Nephron progenitor cell (in vitro differentiated cells): ENCODE measurements at places on chromosomes 5 and 9.

DNA sequence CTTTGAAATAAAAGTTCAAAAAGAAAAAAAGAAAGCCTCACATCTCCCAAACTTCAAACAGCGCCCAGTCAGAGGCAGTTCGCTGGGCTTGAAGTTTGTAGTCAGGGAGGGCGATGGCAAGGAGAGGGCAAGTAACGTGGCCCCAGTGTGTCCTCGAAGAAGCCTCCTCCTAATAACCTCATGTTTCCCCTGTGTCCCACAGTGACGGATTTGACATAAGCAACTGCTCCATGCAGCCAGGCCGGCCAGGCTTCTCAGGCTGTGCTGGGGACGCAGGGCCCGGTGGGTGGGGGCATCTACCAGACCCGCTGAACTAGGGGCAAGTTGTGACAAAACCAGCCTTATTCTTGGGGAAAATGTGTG lies 172.2 kb downstream of the ERCC6L2 start:
- H3K27ac ChIP-seq, result peak overlapping the region; percentile 92
- peaks cover 5% of the 10 kb centered on the region for H3K36me3 ChIP-seq
- peaks cover 16% of the 10 kb centered on the region for H3K27me3 ChIP-seq
- peaks cover 54% of the 10 kb centered on the region for H3K4me1 ChIP-seq

GRCh38 chr9:99119976-99120655 lies 15.2 kb downstream of the TGFBR1 start:
- no peak overlapping the region for H3K4me3 ChIP-seq
- H3K27ac ChIP-seq, result no peak overlapping the region
- H3K36me3 ChIP-seq, result peaks cover 35% of the 10 kb centered on the region
- H3K4me1 ChIP-seq, result peaks cover 29% of the 10 kb centered on the region
- no peak for DNase-seq
- H3K27me3 ChIP-seq, result peaks cover 3% of the 10 kb centered on the region

DNA sequence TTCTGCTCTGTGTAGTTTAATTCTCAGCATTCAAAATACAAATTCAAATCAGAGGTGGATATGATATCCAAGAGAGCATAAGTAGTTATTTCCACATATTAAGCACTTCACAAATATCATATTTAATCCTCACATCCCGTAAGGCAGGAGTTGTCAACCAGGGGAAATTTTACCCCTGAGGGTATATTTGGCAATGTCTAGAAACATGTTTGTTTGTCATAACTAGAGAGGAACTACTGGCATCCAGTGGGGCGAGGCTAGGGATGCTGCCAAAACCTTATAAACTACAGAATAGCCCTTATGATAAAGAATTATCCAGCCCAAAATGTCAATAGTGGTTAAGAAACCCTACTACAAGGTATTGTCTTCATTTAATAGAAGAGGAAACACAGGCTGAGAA lies 619.4 kb downstream of the SLCO4C1 start:
- no peaks in the 10 kb centered on the region for H3K27me3 ChIP-seq
- H3K27ac ChIP-seq, result no peak overlapping the region
- no peaks in the 10 kb centered on the region for H3K36me3 ChIP-seq
- peaks cover 20% of the 10 kb centered on the region for H3K4me1 ChIP-seq
- H3K4me3 ChIP-seq, result no peak overlapping the region

DNA sequence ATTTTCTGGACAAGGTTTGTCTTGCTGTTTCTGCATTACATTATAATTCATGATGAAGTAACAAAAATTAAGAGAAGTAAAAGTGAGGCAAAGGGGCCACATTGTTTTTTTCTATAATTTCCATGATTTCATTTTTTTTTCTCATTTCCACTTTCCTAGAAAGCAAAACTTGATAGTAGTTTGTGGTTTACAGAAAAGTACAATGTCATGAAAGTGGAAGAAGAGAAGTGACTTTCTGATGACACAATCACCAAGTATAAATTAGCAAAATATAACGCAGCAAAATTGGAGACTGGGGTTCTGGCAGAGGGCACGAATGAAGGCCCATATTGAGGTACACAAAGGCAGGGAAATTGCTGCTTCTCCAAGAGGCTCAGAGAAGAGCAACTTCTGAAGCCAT lies 5.0 kb upstream of the IFNA14 start:
- H3K4me1 ChIP-seq, result no peaks in the 10 kb centered on the region
- peaks cover 4% of the 10 kb centered on the region for H3K27me3 ChIP-seq
- DNase-seq, result no peak
- H3K4me3 ChIP-seq, result no peak overlapping the region
- H3K27ac ChIP-seq, result no peak overlapping the region

- peaks cover 31% of the 10 kb centered on the region for H3K36me3 ChIP-seq
- no peak overlapping the region for H3K4me3 ChIP-seq
- DNase-seq, result no peak
- H3K27me3 ChIP-seq, result no peaks in the 10 kb centered on the region
- no peak overlapping the region for H3K27ac ChIP-seq
Observed at GRCh38 chr9:137689745-137690529, 71.1 kb downstream of the EHMT1 start.

GRCh38 chr9:131394464-131395156 lies 724 bp downstream of the PRRC2B start:
- peaks cover 4% of the 10 kb centered on the region for H3K36me3 ChIP-seq
- peak overlapping the region; percentile 98 for H3K4me3 ChIP-seq
- H3K27ac ChIP-seq, result peak overlapping the region; percentile 97
- peaks cover 60% of the 10 kb centered on the region for H3K4me1 ChIP-seq
- peak; percentile 61 for DNase-seq

DNA sequence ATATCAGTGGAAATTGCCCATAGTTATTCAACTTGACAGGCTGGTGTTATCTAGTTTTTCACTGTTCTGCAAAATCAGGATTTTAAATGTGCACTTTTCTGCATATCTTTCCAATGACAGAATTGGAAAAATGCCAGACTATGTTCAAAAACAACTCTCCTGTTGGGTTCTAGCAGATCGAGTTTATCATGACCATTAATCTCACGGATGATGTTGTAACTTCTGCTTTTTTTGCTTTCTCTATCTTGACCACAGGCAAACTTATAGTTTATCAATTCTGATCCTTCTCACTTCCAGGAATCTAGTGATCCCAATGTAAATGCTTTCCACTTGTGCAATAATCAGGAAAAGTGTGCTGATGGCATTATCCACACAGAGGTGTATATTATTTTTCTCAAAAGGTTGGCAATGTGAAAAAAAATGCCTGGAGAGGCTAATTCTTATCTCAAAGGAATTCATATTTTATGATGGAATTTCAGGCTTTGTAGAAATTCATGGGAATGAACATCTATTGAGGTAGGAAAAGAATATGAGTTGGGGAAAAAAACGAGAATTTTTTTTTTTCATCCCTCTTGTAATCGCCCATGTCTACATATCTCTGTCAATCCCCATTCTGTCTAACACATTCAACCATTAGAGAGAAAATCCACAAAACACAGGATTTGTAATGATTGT lies 73.6 kb upstream of the DAB2 start:
- no peak for DNase-seq
- H3K27ac ChIP-seq, result no peak overlapping the region
- no peak overlapping the region for H3K4me3 ChIP-seq
- H3K36me3 ChIP-seq, result no peaks in the 10 kb centered on the region
- peaks cover 5% of the 10 kb centered on the region for H3K4me1 ChIP-seq

DNA sequence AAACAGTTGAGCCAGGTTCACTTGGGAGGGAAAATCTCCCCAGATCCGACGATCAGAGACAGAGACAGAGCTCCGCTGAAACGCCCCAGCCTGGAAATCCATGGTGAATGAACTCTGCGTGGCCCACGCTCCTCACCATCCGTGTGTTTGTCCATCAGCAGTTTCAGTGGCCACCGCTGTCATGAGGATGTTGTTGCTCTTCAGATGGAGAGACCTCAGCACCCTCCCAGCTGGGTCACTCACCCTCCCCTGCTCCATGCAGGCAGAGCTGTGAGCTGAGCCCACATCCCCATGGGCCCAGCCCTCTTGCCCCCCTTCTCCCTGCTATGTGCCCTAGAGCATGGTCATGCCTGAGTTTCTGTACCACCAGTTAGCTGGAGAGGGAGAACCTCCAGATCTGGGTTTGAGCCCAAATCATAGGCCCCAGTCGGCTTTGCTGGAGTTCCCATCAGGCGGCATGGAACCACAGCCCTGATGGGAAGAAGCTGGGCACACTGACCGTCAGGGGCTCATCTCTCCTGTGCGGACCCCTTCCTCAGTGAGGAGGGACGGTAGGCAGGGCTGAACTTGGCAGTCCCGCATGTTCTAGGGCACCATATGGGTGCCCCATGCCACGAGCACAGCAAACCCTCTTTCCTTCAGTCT lies 154.4 kb upstream of the COL5A1 start:
- peaks cover 27% of the 10 kb centered on the region for H3K4me1 ChIP-seq
- DNase-seq, result no peak
- no peak overlapping the region for H3K4me3 ChIP-seq
- no peak overlapping the region for H3K27ac ChIP-seq
- peaks cover 23% of the 10 kb centered on the region for H3K27me3 ChIP-seq

- no peak for DNase-seq
- no peak overlapping the region for H3K27ac ChIP-seq
- no peak overlapping the region for H3K4me3 ChIP-seq
- peaks cover 5% of the 10 kb centered on the region for H3K4me1 ChIP-seq
Observed at GRCh38 chr9:93684806-93685543, 108.6 kb downstream of the PHF2 start.

DNA sequence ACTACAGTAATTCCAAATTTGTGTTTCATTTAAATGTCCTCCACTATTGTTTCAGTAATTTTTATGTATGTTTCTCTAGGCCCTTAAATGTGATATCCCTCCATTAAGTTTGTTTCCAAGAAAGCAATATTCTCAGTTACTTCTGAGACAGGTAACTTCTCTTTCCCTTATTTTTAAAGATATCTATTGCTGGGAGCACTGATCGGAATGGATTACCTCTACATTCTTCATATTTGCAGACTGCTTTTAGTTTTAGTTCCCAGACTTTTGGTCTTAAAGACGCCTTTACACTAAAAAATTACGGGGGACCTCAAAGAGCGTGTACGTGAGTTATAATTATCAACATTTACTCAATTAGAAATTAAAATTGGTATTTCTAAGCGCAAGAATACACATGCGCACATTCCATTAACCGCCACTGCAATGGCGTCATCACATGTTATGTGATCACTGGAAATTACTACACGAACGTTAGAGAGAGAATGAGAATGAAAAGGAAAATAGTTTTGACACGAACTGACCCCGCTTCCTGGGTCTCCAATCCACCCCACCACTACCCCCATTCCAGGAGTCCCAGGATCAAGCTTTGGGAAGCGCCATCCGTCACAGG lies 519 bp upstream of the RAD50 start:
- peaks cover 12% of the 10 kb centered on the region for H3K27me3 ChIP-seq
- peaks cover 5% of the 10 kb centered on the region for H3K36me3 ChIP-seq
- DNase-seq, result no peak
- peaks cover 33% of the 10 kb centered on the region for H3K4me1 ChIP-seq
- peak overlapping the region; percentile 34 for H3K27ac ChIP-seq
- H3K4me3 ChIP-seq, result peak overlapping the region; percentile 94

DNA sequence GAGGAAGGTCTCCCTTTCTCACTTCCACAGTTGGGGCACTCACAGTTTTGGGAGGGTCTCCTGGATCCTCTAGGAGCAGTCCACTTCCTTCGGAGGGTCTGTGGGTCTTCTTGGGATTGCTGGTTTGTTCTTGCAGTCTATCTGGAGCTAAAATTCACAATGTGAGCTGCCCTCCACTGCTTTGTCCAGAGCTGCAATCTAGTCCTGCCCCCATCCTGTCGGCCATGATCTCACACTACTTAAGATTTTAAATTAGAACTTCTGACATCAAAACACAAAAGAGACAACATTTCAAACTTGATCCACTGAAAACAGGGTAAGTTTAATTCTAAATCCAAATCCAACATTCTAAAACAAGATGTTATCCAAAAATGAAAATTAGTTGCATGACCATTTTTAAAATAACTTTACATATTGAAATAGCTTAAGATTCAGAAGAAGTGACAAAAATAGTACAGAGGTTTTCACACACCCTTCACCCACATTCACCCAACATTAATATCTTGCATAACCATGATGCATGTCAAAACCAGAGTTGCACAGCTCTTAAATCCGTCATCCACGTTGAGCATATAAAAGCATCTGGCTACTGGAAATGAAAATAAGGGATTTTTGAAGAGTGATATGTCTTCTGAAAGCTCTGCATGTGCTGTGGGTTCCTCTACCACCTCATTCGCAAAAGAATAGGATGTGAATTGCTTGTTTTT lies 113.7 kb upstream of the EPB41L4A start:
- DNase-seq, result no peak
- peaks cover 3% of the 10 kb centered on the region for H3K27me3 ChIP-seq
- no peak overlapping the region for H3K27ac ChIP-seq
- no peaks in the 10 kb centered on the region for H3K36me3 ChIP-seq
- peaks cover 6% of the 10 kb centered on the region for H3K4me1 ChIP-seq

DNA sequence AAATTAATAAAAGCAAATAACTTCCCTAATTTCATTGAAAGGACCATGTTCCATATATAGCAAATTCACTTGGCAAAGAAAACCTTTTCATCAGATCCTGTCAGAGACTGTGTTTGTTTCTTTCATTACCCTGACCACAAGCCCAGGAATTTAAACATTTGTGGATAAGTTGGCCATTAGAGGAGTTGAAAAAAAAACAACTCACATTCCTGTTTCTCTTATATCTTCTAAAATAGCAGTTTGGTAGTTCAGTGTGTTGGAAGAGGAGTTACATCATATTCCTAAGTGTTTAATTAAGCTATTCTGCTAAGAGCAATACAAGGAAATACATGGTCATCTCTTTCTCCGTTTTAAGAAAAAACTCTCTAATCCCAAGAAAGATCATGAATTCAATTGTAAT lies 505.6 kb downstream of the TLE1 start:
- no peak for DNase-seq
- H3K36me3 ChIP-seq, result no peaks in the 10 kb centered on the region
- H3K4me1 ChIP-seq, result peaks cover 28% of the 10 kb centered on the region
- H3K4me3 ChIP-seq, result no peak overlapping the region

DNA sequence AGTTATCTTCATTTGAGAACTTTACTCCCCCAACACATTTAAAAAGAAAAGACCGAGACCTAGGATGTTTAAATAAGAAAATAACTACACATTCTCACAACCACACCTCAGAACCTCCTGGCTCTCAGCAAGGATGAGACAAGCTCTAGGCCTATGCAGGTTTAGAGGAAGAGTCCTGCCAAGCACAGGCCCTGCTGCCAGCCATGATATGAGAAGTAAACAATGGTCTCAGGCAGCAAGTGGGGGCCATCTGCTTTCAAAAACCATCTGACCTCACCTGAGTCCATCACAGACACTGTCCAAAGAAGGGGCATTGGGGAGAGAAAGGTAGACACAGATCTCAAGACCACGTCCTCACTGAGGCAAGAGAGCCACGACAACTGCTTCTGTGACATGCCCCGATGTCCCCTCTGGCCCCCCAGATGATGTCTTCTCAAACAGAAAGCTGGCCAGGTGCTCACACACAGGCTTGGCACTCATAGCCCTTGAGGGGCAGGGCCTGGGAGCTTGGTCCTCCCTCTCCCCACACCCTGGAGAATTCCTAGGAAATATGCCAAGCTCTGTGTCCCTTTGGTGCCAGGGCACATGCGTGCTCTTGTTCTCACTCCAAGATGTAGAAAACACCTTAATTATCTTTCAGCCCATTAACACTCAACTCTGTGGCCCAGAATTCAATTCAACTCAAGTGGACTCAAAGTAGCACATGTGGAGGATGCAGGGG lies 150.4 kb downstream of the FSTL4 start:
- peaks cover 46% of the 10 kb centered on the region for H3K4me1 ChIP-seq
- H3K27ac ChIP-seq, result no peak overlapping the region
- H3K4me3 ChIP-seq, result no peak overlapping the region
- DNase-seq, result no peak
- no peaks in the 10 kb centered on the region for H3K36me3 ChIP-seq

GRCh38 chr5:93591323-93591945 lies 8.4 kb downstream of the NR2F1 start:
- peaks cover 34% of the 10 kb centered on the region for H3K27me3 ChIP-seq
- peak overlapping the region; percentile 98 for H3K4me3 ChIP-seq
- peaks cover 89% of the 10 kb centered on the region for H3K36me3 ChIP-seq
- no peak for DNase-seq
- peaks cover 95% of the 10 kb centered on the region for H3K4me1 ChIP-seq
